Aorta (tissue), 5 donors: ENCODE measurements at places on chromosomes 11 and 22. TPM values are rescaled to one million over a fixed set of nuclear protein-coding genes. Genes with fewer than 3 reads are reported as not detected.

CACNA1I gene
- 0.16 TPM for total RNA-seq

TPBGL gene
- total RNA-seq = 0.36 TPM

FOLR1 gene
- not detected for total RNA-seq

NLRP6 gene
- 0.66 TPM for total RNA-seq

ZNF214 gene
- 1.5 TPM for total RNA-seq

GRAP2 gene
- 3.6 TPM for total RNA-seq

DDT gene
- total RNA-seq = 49.3 TPM

AASDHPPT gene
- total RNA-seq = 23.4 TPM

EI24 gene
- 50.1 TPM for total RNA-seq

MAPK8IP1 gene
- total RNA-seq = 7.8 TPM

- no peaks in the 10 kb centered on the region for H3K4me1 ChIP-seq
- H3K36me3 ChIP-seq = no peaks in the 10 kb centered on the region
- DNase-seq = no peak
- no peaks in the 10 kb centered on the region for H3K27me3 ChIP-seq
- H3K4me3 ChIP-seq = no peak overlapping the region
These were observed 23.7 kb upstream of the SESN3 start for GRCh38 chr11:95254716-95255115.

GRCh38 chr22:48823941-48824340 lies 1003.7 kb downstream of the BRD1 start:
- no peak for DNase-seq
- no peak overlapping the region for H3K4me3 ChIP-seq
- no peaks in the 10 kb centered on the region for H3K4me1 ChIP-seq
- H3K36me3 ChIP-seq = no peaks in the 10 kb centered on the region

DNA sequence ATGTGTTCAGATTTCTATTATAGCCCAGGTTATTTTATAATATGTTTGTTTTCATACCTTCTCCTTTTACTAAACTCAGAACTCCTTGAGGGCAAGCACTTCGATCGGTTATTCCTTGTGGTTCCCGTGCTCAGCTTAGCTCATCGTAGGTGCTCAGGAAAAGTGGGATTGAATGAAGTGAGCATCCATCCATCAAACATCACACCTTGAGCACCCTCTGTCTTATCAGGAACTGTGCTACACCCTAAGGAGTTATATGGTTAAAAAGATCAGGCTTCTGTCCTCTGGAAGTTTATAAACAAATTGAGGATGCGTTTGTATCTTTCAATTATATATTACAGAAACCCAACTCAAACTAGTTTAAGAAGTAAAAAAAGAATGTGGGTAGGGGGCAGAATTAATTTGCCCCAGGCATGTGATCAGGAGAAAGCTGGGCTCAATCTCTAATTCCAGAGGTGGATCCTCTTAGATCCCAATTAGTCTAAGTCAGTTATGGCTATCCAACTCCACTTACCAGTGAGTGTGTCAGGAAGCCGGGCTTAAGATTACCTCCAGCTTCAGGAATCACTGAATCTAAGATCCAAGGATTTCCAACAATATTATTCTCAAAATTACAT lies 59.9 kb upstream of the RRAS2 start:
- no peak overlapping the region for H3K4me3 ChIP-seq
- H3K4me1 ChIP-seq = peaks cover under 1% of the 10 kb centered on the region
- H3K36me3 ChIP-seq = no peaks in the 10 kb centered on the region
- H3K27ac ChIP-seq = no peak overlapping the region

GRCh38 chr22:37088108-37088605 lies 21.4 kb downstream of the TMPRSS6 start:
- DNase-seq = no peak
- no peaks in the 10 kb centered on the region for H3K27me3 ChIP-seq
- no peaks in the 10 kb centered on the region for H3K36me3 ChIP-seq
- no peak overlapping the region for H3K4me3 ChIP-seq
- H3K27ac ChIP-seq = no peak overlapping the region

GRCh38 chr22:22609291-22609690 lies 35.1 kb upstream of the GGTLC2 start:
- H3K27ac ChIP-seq = no peak overlapping the region
- no peak for DNase-seq
- no peaks in the 10 kb centered on the region for H3K36me3 ChIP-seq

DNA sequence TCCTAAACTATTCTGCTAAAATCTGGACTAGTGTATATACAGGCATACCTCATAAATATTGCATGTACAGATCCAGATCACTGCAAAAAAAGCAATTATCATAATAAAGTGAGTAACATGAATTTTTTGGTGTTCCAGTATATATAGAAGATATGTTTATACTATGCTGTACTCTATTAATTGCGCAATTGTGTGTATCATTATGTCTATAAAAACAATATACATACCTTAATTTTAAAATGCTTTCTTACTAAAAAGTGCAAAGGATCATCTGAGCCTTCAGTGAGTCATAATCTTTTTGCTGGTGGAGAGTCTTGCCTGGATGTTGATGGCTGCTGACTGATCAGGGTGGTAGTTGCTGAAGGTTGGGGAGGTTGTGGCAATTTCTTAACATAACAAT lies 35.4 kb upstream of the CEP295 start:
- no peaks in the 10 kb centered on the region for H3K27me3 ChIP-seq
- H3K27ac ChIP-seq = no peak overlapping the region
- DNase-seq = no peak
- no peak overlapping the region for H3K4me3 ChIP-seq
- H3K36me3 ChIP-seq = no peaks in the 10 kb centered on the region

DNA sequence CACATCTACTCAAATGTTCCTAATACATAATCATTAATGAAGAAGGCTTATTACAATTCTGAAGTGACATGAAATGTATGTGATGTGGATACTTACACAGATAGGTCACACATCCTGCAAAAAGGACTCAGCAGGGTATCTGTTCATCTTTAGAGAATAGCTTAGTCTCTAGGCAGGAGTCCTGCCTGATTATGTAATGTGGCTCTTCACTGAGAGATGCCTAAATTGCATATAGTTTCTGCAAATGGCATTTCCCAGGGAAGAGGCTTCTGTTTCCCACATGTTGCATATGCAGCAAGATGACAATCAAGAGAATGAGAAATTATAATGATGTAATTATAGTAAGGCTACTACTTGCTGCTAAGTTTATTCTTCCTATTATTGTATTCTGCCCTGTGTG lies 58.8 kb upstream of the SLC36A4 start:
- no peaks in the 10 kb centered on the region for H3K4me1 ChIP-seq
- H3K36me3 ChIP-seq = no peaks in the 10 kb centered on the region
- no peak for DNase-seq
- H3K27me3 ChIP-seq = no peaks in the 10 kb centered on the region
- H3K27ac ChIP-seq = no peak overlapping the region

DNA sequence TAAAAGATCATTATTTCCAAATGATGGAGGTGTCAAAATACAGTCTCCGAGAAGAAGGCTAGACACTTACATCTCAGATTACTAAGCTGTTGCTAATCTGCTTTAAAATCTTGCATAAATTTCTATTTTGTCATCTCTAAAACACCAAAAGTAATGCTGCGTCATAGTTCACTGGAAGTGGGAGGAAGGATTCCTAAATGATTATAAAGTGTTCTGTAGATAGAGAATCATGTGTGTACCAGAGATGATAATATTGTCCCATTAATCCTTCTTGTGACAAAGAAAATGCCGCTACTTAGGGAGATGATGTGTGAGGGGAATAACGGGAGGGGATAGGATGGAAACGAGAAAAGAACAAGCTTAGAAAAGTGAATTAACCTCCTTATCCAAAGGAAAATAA lies 268.6 kb downstream of the JRKL start:
- no peak overlapping the region for H3K27ac ChIP-seq
- no peaks in the 10 kb centered on the region for H3K4me1 ChIP-seq
- H3K27me3 ChIP-seq = no peaks in the 10 kb centered on the region
- no peak for DNase-seq
- no peaks in the 10 kb centered on the region for H3K36me3 ChIP-seq

- H3K27me3 ChIP-seq = no peaks in the 10 kb centered on the region
- H3K4me1 ChIP-seq = no peaks in the 10 kb centered on the region
- no peak overlapping the region for H3K27ac ChIP-seq
- no peak overlapping the region for H3K4me3 ChIP-seq
- DNase-seq = no peak
These were observed 587.2 kb downstream of the BRD1 start for GRCh38 chr22:49240472-49240871.

DNA sequence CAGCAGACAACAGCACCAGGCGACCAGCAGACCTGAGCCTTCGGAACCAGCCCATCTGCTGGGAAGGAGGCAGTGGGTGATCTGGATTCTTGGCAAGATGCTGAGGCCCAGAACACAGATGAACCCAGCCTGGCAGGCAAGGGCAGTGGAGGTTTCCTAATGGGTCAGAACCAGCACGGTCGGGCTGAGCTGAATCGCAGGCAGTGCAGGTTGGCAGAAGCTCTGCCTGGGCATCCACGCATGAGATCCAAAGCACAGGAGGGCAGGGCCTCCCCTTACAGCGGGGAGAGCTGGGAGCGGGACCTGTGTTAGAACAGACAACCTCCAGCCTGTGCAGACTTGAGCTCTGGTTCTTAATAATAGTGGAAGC lies 47.5 kb downstream of the DSCAML1 start:
- DNase-seq = no peak
- H3K27me3 ChIP-seq = no peaks in the 10 kb centered on the region
- no peak overlapping the region for H3K27ac ChIP-seq
- H3K36me3 ChIP-seq = no peaks in the 10 kb centered on the region

DNA sequence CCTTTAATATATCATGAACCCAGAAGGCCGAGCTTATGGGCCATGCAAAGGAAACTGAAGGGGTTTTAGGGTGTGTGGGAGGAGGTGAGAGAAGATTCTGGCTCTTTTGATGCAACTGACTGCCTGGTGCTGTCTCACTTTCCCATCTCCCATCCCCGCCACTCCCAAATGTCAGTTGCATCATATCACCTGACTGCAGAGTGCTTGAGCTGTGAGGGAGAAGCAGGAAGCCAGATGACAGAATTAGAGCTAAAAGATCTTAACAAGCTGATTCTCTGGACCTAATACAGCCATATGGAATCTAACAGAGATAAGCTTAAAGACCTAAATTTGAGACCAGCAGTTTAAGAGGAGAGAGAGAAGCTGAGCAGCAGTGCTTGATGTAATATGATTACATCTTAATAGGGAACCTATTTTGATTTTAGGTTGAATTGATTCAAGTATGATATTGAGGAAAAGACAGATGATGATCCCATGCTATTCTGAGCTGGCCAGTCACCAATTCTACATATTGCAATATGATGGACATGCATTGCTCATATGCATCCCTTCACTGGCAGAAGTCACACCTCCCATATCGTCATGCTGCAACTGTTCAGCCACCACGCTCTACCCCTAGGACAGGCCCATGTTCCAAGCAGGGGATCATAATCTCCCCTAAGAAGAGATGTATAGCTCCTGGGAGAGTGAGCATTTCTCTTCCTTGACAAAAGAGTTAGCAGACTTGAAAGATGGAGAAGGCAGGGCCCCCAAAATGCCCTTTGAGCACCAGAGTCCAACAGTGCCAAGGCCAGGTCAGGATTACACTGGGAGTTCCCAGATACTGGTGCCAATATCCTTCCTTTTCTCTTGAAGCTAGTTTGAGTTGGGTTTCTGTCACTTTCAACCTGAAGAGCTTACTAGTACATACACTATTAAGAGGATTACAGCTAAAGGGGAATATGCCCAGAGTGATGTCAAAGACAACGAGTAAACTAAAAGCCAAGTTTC lies 44.9 kb downstream of the PLEKHA7 start:
- H3K4me1 ChIP-seq = no peaks in the 10 kb centered on the region
- no peaks in the 10 kb centered on the region for H3K27me3 ChIP-seq
- DNase-seq = no peak
- no peak overlapping the region for H3K4me3 ChIP-seq

- H3K4me1 ChIP-seq = no peaks in the 10 kb centered on the region
- peaks cover 2% of the 10 kb centered on the region for H3K36me3 ChIP-seq
- no peaks in the 10 kb centered on the region for H3K27me3 ChIP-seq
- no peak for DNase-seq
- no peak overlapping the region for H3K4me3 ChIP-seq
These were observed 55.2 kb downstream of the PPFIBP2 start for GRCh38 chr11:7569044-7569443.

- no peak for DNase-seq
- H3K36me3 ChIP-seq = no peaks in the 10 kb centered on the region
- H3K27ac ChIP-seq = no peak overlapping the region
- H3K27me3 ChIP-seq = no peaks in the 10 kb centered on the region
- H3K4me3 ChIP-seq = no peak overlapping the region
These were observed 80.7 kb downstream of the ARHGAP20 start for GRCh38 chr11:110631551-110631950.

DNA sequence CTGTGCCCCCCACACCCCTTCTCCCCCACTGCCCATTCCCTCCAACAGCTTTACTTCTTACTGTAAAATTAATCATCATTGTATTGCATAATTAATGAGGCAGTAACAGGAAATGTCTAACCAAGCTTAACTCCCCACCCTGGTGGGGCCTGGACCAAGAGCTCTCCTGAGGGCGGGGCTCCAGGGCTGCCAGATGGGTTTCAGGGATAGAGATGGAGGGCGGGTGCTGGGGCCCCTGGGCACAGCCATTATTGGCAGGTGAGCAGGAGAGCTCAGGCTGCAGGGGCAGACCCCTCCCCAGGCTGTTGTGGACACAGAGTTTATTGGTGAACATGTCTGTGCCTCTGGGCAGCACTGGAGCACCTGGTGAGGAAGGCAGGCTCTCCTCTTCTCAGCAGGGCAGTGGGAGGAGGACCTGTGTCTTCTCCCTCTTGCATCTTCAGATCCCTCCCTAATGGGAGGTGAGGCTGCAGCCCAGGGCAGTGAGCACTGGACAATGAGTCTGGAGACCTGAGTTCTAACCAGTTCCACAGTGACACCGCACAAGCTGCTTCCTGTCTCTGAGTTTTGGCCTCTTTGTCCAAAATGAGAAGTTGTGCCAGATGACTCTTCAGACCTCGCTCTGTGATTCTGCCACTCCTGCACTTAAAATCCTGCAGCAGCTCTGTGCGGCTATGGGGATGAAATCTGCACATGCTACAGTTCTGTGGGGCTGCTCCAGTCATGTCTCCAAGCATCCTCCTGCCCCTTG lies 233.3 kb downstream of the CEP164 start:
- no peaks in the 10 kb centered on the region for H3K4me1 ChIP-seq
- peaks cover 2% of the 10 kb centered on the region for H3K27me3 ChIP-seq
- no peak overlapping the region for H3K27ac ChIP-seq
- no peak for DNase-seq
- no peak overlapping the region for H3K4me3 ChIP-seq
